ENCODE measurements at places on chromosomes 2 and 18. TPM values are rescaled to one million over a fixed set of nuclear protein-coding genes. Genes with fewer than 3 reads are reported as not detected.

DNA sequence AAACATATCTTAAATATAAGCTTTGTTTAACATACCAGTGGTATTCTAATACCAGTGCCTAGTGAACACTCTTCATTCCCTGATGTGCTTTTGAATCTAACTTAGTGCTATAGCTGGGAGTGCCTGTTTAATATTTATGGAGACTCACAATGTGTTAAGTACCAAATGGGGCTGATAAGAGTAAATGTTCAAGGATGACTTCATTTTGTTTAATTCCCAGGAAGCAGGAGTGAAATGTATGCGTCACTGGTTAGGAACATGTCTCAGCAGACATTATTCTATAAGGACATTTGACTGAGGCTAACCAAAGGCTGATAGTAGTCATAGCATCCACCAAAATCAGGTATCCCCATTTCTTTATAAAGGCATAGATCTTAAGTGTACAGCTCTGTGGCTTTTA, 31.7 kb upstream of the LINC00305 start:
- DNase-seq = no peak

Gene C2orf81
- 2.8 TPM for total RNA-seq

Gene SPP2
- total RNA-seq = not detected

DNA sequence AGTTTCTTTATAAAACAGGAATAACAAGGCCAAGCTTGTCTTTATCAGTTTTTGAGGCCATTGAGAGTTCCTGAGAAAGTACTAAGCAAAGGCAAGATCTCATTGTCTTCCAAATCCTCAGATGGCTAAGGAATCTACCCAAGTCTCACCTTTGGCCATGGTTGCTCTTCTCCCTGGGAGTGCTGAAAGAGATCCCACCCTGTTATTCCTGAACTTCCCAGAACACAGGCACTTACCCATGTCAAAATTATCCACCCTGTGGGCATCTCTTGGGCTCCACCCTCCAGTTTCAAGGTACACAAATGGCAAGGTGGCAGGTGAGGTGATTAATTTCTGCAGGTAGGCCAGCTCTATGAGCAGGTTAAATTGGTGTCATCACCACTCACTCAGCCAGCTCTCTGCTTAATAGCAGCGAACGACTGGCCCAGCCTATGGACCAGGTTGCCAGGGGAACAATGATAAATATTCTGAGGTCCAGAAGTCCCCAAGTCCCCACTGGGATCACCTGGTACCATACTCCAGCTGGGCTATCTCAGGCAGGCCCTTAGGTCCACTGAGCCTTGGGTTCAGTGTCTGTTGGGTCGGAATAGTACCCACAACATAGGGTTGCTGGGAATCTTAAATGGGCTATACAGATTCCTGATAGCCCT, 2.3 kb upstream of the SPRED2 start:
- no peak for DNase-seq

DNA sequence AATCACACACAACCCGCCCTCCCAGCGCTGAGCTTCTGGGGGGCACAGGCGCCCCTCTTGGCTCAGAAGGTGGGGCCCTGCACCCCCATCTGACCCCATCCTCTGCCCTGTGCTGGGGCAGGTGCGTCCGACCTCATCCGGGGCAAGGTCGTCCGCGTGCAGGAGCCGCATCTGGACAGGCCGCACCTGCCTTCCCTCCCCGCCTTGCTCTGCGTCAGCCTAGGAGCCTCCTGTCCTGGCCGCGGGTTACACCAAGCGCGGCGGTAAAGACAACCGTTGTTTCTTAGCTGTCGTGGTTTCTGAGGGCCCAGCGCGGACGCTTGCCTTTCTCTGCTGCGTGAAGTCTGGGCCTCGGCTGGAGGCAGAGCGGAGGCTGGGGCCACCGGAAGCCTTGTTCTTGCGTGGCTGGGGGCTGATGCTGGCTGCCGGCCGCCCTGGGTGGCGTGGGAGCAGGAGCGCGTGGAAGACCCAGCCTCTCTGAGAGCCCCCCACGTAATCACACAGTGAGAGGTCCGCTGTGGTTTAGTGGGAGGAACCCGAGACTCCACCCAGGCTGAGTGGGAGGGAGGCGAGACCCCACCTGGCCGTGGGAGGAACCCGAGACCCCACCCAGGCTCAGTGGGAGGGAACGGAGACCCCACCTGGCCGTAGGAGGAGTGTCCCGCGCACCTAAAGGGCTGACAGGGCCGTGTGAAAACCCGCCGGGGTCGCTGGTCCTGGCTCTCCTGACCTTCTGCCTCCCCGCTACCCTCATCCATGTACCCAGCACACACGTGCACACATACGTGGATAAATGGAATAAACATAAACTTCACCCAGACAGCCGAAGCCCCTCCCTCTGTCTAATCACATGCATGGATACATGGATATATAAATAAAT, 51.8 kb downstream of the KCNG2 start:
- no peak for DNase-seq

Gene ALPG
- not detected for total RNA-seq

DNA sequence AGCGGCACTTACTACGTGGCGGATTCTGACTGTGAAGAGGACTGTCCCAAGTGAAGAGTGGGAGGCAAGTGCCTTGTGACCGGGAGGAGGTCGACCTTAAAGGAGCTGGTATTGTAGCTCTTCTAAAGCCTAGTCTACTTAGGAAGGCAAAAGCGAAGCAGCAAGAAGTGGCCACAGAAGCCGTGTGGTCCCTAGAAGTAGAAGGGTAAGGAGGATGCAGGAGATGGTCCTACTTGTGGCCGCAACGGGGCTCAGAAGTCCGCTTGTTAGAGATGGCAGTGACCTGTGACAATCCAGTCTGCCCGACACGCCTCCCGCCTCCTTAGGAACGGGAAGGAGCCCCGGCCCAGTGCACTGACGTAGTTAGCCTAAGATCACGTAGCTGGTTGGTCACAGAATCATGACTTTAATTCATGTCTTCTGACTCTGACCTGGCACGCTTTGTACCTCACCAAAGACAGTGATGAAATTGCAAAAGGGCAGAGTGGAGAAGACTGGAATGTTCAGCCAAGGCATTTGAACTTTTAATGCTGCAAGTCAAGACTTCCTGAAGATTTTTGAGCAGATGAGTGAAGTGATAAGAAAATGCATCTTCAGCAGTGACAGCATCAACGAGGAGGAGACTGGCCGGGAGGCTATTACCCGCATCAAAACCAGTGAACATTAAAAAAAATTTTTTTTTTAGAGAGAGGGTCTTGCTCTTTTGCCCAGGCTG, 749 bp upstream of the EIF2AK3 start:
- DNase-seq = peak; percentile 93

DNA sequence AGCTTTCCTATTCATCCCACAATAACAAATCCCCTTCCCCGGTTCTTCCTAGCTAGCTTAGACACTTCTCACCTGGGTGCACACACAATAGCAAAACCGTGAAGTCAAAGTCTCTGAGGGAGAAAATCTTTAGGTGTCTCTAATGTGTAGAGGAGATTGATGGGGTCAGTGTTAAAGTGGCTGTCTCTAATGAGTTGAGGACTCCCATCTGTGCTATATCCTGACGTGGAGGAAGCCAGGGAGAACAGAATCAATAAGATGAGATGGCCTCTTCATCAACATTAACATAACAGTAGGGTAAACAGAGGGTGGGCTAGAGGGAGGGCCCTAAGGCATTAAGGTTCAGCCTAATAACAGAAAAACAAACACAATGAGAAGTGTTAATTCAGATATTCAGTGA, 120.4 kb downstream of the SLC5A7 start:
- DNase-seq = no peak

Gene C2orf49
- 20.2 TPM for total RNA-seq

Gene INPP1
- total RNA-seq = 16.3 TPM

- no peak for DNase-seq
Observed at GRCh38 chr2:144738749-144739148, 218.8 kb upstream of the ZEB2 start.

- DNase-seq = no peak
Observed at GRCh38 chr2:221235941-221236340, 336.2 kb downstream of the EPHA4 start.

DNA sequence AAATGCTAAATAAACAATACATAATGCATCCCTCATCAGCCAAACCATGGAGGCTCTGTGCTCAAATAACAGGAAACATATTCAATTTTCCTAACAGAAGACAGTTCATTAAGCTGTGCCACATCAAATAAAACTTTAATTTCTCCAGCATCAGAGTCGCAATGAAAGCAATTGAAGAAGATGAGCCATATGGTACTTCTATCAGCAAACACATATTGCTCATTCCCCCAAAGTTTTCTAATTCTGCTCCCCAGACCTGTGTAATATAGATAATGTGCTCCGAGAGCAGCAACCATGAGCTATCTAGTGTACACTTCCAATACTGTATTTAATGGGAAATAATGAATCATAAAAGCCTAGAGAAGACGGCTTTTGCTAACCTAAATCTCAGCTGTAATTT, 263.2 kb downstream of the MEIS1 start:
- no peak for DNase-seq

Gene RAMP1
- 0.97 TPM for total RNA-seq

DNA sequence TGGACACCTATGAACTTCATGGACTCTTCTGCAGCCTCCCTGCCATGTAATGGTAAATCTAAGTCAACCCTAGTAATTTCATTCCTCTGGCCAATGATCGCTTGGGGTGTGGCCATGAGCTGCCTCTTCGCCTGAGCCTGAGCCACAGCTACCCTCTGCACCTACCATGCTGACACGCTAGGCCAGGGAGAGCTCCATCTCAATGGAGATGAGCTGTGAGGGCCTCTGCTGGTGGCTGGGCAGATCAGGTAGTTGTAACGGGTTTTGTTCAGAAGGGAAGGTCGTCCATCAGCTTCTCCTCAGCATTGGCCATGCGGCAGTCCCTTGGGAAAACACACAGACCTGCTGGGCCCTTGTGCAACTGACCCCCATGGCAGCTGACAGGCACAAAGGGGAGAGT, 24.4 kb downstream of the MPHOSPH10 start:
- DNase-seq = peak; percentile 54

DNA sequence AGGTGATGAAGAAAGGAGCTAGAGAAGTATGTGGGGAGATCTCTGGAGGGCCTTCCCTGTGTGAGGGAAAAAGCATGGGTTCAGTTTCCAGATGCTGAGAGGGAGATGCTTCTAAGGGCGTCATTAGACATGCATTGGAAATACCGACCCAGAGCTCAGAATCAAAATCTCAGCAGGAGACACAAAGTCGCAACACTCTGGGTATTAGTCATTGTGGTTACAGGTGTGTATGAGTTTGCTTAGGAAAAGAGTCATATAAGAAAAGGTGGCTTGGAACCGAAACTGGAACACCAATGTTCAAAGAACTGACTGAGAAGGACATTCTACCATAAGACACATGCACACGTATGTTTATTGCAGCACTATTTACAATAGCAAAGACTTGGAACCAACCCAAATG, 477.1 kb downstream of the FBXO15 start:
- DNase-seq = no peak

DNA sequence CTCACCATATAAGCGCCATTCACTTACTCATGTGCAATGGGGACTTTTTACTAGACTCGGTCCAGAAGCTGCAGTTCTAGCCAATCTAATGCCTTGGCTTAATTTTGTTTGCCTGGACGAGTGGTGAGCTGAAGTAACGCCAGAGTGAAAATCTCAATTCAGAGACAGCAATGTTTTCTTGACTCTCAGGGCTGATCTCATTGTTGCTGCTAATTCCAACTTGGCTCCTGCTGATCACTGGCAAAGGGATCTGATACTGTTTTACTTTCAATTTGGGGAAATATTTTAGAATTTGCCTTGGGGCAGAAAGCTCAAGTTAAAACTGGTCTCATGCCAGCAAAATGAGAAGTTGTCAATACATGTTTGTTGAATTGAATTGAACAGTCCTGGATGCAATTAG, 906.6 kb upstream of the CDH2 start:
- no peak for DNase-seq

- DNase-seq = no peak
Observed at GRCh38 chr2:175737722-175738361, 264.2 kb downstream of the LNPK start.

Gene TAF4B
- total RNA-seq = 12.7 TPM

Gene DNER
- total RNA-seq = not detected

Gene KIAA2012
- not detected for total RNA-seq

- DNase-seq = no peak
Observed at GRCh38 chr2:127024769-127025358, 82.1 kb downstream of the BIN1 start.

DNA sequence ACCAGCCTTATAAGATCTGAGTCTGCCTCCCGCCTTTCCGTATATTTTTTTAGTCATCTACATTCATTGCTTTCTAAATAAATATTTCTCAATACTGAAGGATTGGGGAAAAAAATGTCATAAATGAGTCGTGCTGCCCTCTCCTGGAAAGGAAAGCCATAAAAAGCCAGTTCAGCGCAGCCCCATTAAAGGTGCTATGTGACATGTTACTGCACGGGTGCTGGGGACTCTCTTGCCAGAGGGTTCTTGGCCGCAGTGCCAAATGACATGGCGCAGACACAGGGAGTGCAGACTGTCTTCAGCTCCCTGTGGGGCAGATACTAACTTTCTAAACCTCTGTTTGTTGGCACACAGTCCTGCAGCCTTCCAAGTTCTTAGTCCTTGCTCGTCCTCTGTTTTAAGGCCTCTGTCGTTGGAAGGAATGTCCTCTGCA, 53.7 kb upstream of the MAP3K20 start:
- DNase-seq = no peak

- no peak for DNase-seq
Observed at GRCh38 chr2:223787358-223787757, 50.0 kb downstream of the AP1S3 start.

Gene AQP4
- not detected for total RNA-seq

- no peak for DNase-seq
Observed at GRCh38 chr2:30713698-30714097, 93.5 kb downstream of the CAPN13 start.

- DNase-seq = no peak
Observed at GRCh38 chr2:156322686-156323231, 9.8 kb downstream of the NR4A2 start.

Gene ECEL1
- total RNA-seq = not detected

DNA sequence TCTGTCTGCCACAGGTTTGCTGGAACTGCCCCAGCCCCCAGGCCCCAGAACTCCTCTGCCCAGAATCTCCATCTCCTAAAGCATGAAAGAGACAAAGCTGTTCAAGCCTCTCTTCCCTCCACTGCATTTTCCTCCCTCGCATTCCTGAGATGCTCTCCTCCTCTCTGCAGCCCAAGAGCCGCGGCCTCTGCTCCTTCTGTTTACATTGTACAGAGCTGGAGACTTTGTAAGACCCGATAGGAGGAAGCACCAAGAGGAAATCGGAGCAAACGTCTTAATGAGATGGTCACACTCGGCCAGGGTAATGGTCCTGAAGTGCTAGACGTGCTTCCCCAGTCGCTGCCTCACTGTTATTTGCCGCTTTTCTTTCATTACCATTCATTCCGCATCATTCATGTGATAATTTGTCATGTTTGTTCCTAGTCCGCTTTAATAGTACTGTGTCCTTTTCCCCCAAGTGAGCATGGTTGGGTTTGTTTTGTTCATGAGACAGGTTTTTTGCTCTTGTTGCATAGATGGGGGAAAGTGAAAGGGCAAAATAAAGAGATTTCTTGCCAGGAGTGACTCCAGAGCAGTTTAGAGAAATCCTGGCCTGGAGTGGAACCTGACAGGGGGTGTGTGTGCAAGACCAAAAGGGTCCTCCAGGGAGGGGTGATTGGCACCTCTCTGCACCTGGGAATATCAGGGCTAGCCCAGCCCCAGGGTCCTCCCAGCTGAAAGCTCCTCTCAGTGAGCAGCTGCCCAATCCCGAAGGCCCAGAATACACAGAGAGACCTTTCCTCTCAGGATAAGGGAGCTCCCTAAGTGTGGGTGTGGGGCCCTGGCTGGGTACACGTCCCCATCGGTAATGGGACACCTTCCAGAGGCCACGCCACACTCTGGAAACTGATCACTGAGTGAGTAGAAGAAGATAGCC, 44.9 kb upstream of the ID2 start:
- no peak for DNase-seq

GRCh38 chr18:58320907-58321561, 277.0 kb downstream of the NEDD4L start:
- no peak for DNase-seq

Measured in activated CD4-positive, alpha-beta memory T cell treated with anti-CD3 and anti-CD28 coated beads for 36 hours (primary cell).